Ureter (tissue), 1 donor: ENCODE measurements at places on chromosomes 4 and X. TPM values are rescaled to one million over a fixed set of nuclear protein-coding genes. Genes with fewer than 3 reads are reported as not detected.

PPP2R2C gene
- 2.8 TPM for total RNA-seq

- no peak for DNase-seq
These were observed 26.6 kb upstream of the C4orf50 start for GRCh38 chr4:6044805-6045204.

ALAS2 gene
- 0.60 TPM for total RNA-seq

DNA sequence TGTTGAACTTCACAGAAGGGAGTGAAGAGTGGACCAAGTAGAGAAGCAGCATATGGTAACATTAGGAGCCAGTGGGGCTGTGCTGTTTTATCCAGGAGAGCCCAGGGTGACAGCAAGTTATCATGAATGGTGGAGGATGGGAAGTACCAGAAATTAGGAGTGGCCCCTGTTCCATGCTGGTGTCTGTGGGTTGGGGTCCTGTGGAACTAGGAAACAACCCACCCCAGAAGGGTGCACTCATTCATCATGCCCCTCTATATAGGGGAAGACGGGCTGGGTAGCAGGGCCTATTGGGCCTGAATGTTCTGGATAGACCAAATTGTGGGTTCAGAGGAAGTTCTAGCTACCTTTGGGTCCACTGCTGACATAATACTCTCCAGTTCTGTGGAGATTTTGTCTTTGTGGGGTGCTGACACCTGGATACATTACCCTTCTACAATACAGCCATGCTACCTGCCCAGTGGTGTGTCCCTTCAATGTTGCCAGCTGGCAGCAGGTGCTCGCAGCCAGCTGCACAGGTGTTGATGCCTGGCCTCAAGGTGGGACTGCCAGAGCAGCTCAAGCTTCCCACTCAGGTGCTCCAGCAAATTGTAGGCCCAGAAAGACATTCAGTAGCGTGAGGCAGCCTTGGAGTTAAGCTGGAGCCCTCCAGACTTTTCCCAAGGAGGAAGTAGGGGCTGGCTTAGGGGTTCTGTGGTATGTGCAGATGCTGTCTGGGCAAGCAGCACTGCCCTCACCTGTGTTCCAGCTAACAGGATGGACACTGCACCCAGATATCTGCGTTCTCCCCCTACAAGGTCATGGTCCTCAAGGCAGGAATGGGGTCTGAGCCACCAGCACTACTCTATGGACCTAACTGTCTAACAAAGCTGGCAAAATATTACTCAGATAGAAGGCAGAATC lies 106.5 kb downstream of the NHSL2 start:
- peak; percentile 28 for DNase-seq

DNA sequence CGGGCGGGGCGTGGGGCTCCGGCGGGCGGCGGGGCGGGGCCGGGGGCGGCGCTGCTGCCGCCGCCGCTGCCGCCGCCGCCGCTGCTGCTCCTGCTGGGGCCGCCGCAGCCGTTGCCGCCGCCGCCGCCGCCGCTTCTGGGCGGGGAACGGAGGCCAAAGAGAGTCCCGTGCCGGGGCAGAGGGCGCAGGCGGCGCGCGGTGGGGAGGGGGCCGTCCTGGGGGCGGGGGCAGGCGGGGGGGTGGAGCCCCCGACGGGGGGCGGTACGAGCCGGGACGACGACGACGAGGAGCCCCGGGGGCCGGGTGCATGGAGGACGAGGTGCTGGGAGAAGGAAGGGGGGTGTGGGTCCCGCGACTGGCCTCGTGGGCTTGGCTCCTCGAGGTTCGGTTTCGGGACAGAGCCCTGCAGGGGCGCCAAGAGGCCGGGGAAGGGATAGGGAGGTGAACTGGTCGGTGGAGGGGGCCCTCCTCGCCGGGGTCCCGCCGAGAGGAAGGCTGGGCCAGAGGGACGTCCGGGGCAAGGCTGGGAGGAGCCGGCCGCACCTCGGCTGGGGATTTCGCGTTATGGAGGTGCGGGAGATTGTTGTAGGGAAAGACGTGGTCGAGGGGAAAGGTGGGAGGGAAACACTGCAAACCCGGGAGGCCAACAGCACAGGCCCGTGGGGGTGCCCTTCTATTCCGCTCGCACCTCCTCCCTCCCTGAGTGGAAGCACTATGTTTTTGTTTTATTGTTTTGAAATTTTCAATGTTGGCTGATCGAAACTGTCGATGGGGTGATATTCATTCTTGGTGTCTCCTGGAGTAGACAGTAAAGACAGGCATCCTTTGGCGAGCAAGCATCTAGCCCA lies 1.9 kb downstream of the BCORL1 start:
- no peak for DNase-seq

- no peak for DNase-seq
These were observed 59.1 kb downstream of the MID1IP1 start for GRCh38 chrX:38860106-38861013.

GRCh38 chr4:43550981-43551627 lies 658.6 kb downstream of the GRXCR1 start:
- DNase-seq, result no peak

DNA sequence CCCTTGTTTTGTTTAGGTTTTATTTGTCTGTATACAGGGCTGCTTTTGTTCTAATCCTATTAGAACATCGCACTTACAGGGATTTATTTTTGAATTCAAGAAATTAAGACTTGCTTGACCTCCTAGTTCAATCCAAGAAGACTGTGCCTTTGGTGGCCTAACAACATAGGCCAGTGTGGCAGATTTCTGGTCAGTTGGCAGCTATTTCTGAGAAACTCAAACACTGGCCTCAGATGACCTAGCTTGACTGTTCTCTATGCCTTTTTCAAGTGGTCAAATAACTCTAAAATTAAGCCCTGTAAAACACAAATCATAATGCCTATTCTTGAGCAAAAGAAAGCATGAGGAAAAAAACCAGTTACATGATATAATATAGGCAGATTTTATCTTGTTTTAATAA lies 89.3 kb upstream of the GPR34 start:
- no peak for DNase-seq

- DNase-seq, result no peak
These were observed 84.2 kb downstream of the CNOT6L start for GRCh38 chr4:77734928-77735327.

DNA sequence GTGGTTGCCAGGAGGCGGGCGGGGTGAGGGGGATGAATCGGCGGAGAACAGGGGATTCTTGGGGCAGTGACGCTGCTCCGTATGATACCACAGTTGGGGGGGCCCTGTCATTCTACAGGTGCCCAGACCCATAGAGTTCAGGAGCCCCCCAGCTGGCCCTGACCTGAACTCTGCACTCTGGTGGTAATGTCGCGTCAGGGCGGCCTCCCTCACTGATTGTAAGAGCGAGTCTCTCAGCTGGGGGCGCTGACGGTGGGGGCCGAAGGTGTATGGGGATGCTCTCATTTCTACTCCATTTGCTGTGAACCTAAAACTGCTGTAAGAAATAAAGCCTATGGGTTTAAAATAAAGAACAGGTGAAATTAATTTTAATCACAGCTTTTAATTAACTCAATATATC lies 91.8 kb upstream of the PSAPL1 start:
- no peak for DNase-seq
